ENCODE measurements at places on chromosomes 1 and 21.
A peak's percentile ranks its signal among the peaks of the same experiment; 100 is the strongest.

DNA sequence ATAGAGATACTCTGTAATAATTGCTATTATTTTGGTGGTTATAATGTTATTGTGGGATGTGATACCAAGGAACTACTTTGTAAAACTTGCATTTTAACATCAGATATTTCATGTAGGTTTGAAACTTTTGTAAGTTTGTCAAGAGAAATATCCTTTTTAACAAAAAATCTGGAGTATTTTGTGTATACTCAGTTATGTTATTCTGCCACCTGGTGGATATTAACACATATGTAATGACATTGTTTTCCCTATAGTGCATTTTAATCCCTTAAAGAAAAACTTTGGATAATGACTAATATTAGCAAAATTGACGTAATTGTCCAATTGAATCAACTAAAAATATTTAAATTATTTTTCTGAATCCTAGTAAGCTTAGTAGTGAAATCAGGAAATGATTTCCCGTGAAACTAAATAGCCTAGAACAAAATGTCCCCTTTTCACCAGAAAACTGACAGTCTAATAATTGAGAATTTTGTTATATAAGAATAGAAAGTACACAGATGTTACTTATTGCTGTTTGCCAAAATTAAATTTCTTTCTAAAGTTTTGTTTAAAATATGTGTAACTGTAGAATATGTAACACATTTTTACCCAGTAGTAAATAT, 39.6 kb downstream of the KCTD3 start:
- DNase-seq, result no peak

- no peak for DNase-seq
Measured at GRCh38 chr1:237903961-237904360, 13.2 kb upstream of the ZP4 start.

DNA sequence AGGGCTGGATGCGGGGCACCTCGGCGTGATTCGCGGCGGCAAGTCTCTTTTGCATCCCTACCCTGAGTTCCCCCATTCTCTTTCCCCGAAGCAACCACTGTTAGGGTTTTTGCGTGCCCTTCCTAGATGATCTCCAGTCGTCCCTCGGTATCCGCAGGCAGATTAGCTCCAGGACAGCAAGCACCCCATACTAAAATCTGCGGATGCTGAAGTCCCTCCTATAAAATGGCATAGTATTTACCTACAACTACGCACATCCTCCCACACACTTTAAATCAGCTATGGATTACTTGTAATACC, 22.8 kb upstream of the CFAP126 start:
- DNase-seq, result no peak

DNA sequence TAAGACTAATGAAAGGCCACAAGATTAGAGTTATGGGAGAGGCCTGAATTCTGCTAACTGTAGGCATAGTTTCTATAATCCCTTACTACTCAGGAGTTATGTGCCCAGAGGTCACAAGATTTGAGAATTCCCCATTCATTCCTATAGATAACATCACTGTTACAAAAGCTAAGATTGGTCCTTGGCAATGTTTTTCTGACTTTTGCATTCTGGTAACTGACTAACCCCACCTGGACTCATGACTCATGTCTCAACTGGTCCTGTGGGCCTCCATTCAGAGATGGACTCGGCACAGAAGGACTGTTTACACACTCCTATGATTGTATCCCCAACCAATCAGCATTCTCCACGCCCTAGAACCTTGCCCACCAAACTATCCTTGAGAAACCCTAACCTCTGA, 249.0 kb upstream of the ZP4 start:
- DNase-seq, result no peak

DNA sequence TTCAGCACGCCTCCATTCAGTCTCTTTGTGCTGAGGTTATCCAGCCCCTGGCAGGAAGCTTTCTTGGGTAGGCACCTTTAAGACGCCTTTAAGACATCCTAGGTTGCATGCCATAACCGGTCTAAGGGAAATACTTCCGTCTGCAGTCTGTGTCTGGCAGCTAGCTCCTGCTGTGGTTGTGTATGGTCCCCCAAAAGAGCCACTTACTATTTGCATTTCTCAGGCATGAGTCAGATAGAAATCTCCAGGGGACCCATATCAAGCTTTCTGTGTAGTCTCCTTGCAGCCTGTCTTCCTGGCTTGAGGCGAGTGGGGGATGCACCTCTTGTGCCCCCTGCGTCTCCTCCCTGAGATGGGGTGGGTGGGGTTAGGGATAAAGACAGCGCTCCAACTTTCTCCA, 10.0 kb upstream of the RYR2 start:
- no peak for DNase-seq

GRCh38 chr1:22450351-22451021, 1.2 kb upstream of the ZBTB40 start:
- peak; percentile 64 for DNase-seq

GRCh38 chr1:36008546-36009197, 75.2 kb upstream of the TEKT2 start:
- DNase-seq, result no peak

DNA sequence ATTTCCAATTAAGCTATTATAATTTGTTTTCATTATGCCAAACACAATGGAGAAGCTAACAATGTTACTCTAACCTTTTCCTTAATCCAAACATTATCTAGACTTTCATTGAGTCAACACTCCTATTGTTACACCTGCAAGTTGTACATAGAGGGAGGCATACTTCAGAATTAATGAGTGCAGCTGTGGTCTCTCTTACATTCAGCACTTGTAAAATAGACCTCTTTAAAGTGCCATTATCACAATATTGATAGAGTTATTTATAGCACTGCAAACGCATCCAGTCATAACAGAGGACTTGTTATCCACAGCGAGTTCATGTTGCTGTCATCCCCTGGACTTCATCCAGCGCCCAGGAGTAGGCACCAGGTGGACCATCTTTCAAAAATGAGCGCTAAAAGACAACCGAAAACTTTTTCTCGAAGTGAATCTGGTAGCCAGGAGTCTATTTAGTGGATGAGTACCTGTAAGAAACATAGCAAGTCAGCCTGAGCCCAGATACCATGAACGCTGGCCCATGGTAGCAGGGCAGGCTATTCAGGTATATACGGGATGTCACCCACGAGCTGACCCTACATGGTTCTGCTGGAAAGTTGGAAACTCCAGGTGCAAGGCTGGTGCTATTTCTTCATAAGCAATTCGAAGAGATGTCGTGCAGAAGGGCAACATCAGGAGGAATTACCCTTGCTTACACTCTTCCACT, 70.6 kb upstream of the NFIA start:
- peak; percentile 26 for DNase-seq

DNA sequence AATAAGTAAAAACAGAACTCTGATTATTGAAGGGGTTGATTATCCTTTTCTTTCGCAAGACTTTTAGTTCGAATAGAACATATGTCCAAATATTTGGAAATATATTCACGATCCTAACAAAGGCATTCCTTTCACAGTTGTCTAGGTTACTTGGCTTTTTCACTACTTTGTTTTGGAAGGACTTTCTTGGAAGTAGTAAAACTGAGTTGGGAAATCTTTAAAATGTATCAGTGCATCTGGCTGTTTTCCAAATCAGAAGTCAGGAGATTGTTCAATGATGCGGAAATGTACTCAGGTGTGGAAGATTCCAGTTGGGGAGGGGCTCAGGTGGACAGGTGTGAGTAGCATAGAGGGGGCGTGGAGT, 67.1 kb downstream of the SH3BGR start:
- no peak for DNase-seq

- DNase-seq, result no peak
Measured at GRCh38 chr1:79549201-79549600, 542.7 kb upstream of the ADGRL4 start.

DNA sequence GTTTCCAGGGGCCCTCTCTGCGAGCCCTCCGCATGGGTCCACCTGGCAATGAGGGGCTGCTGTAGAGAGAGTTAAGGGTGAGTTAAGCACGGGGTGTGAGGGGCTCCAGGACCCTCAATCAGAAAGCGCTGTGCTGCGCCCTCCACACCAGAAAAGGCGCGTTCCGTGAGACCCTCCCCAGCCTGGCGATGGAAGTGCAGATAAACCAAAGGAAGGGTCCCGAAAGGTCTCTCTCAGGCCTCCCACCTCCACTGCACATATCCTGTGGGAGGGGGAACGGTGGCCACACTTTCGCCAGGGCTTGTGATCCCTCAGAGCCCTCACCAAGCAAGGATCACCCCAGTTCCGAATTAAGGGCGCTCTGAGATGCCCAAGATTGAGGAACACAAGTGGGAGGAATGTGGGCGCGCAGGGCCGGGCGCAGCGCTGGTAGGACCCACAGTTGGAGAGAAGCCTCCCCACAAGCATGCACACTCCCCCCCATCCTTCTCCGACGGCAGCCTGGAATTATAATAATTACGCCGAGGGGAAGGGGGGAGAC, 1.1 kb downstream of the WNT3A start:
- no peak for DNase-seq

All from NCI-H2081 (cell line).